ENCODE measurements at places on chromosomes 6 and 20. TPM values are rescaled to one million over a fixed set of nuclear protein-coding genes. Genes with fewer than 3 reads are reported as not detected.

GRCh38 chr20:52166150-52166549 lies 25.4 kb downstream of the ZFP64 start:
- DNase-seq: no peak

DNA sequence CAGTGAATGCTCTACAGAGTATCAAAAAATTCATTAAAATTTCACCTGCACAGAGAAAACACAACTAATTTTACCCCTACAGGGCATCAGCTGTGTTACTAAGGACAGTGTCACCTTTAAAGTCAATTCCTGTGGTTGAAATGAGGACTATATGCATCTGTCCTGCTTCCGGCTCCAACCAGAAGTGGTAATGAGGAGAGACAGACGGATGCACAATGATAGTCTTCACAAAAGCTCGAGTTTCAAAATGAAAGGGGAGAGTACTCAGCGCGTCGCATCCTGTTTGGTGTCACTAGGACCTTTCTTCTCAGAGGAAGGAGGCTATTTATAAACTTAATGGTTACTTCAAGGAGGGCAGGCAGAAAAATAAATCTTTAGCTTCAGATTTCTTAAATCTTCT lies 86.5 kb downstream of the LYRM4 start:
- DNase-seq: no peak

DNA sequence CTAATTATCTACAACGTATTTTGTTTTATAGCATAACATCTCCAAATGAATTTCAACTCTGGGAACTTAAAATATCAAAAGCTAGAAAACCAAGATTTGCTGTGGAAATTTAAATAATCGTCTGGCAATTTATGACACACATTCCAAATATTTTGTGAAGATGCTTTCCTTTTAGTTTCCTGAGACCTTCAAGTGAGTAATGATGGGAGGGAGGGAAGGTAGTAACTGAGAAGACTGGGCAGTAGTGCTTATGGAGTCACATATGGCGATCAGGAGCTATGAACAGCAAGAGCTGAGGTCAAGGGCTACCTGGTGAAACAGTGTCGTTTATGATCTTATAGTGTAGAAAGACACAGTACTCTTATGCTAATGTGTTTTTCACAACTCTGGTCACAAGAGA lies 178.2 kb upstream of the THEMIS start:
- DNase-seq: no peak

DNA sequence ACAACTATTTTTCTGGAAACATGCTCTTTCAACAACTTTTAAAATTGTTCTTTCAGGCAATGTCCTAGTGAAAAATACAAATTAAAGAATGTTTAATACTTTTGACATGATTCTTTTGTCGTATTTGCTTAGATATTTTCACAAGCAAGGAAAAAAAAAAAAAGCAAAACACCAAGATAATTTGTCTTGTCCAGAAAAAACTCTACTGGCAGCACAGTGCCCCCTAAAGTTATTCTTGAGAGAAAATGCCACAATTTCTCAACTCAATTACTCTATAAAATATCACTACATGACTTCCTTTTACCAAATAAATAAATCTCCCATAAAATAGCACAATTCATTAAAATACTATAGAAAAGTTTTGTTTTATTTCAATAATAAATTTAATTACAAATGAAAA lies 652.5 kb upstream of the EPHA7 start:
- no peak for DNase-seq

GRCh38 chr6:43075670-43076463 lies at the start of gene PTK7:
Gene PTK7, plus strand, starts transcription at chr6:43076314. Its CDS starts 175 bp downstream, at chr6:43076489.
- DNase-seq: peak; percentile 84

GRCh38 chr6:45667766-45668165 lies 290.0 kb upstream of the SUPT3H start:
- DNase-seq: no peak

DNA sequence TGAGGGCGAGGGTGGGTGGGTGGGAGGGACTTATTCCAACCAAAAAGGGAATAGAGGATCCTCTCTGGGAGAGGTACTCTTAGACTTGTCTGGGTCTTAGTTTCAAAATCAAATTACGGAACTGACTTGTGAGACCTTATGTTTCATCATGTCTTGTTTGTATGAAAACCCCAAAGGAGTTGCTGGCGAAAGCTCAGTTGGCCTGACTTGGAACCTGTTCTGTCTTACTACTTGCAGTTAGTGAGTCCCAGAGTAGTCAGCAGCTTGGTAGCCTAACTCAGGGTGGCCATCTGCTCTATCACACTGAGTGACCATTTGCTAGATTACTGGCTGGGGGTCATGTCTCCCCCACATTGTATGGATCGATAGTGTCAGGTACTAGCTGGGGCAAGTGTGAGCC lies 114.9 kb upstream of the MOCS1 start:
- DNase-seq: no peak

- DNase-seq: no peak
Measured at GRCh38 chr20:46304361-46304760, 3.9 kb downstream of the CDH22 start.

- DNase-seq: no peak
Measured at GRCh38 chr6:113317891-113318574, 539.1 kb upstream of the MARCKS start.

- DNase-seq: no peak
Measured at GRCh38 chr20:62796699-62797491, 622 bp downstream of the MRGBP start.

GRCh38 chr20:34269996-34270627 lies 28.9 kb downstream of the ASIP start:
- DNase-seq: no peak

- DNase-seq: no peak
Measured at GRCh38 chr6:1585669-1586049, 24.1 kb upstream of the FOXC1 start.

DNA sequence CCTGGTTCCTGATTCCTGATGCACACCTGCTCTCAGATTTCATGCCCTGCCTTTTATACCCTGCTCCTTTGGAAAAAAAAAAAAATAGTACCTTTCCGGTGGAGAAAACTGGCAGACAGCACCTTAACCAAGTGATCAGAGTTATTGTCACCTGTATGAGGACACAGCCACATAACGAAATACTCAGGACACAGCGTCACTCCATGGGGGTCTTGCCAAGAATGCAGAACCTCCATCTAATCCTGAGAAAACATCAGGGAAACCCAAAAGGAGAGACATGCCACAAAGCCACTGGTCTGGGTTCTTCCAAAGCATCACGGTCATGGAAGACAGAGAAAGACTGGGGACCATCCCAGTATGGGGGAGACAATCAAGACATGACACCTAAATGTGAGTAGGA lies 29.1 kb downstream of the BFSP1 start:
- DNase-seq: no peak

- DNase-seq: peak; percentile 67
Measured at GRCh38 chr6:10719964-10720264, 3.0 kb upstream of the TMEM14C start.

DNA sequence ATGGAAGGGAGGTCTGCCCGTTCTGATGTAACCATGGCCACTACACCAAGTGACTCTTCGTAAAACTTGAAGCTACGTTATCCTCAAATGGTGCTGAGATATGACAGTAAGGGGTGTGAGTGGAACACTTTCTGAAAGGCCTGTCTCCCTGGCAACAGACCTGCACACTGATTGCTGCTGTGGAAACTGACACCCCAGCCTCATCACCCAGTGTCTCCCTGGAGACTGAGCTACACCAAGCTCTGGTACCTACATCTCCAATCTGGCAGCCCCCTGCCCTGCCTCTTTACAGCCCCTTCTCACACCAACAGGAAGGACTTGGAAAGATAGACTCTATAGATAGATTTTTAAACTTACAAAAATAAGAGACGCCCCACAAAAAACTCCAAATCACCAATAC lies 13.2 kb downstream of the PI16 start:
- no peak for DNase-seq

ADGB gene
- polyA plus RNA-seq: not detected

SMPDL3A gene
- 6.9 TPM for polyA plus RNA-seq

SIGLEC1 gene
- 4.2 TPM for polyA plus RNA-seq

MOG gene
- 4.8 TPM for polyA plus RNA-seq

PHF20 gene
- 38.5 TPM for polyA plus RNA-seq

SRPK1 gene
- 7.8 TPM for polyA plus RNA-seq

CAP2 gene
- 66.1 TPM for polyA plus RNA-seq

ME1 gene
- 33.2 TPM for polyA plus RNA-seq

KIF6 gene
- 0.43 TPM for polyA plus RNA-seq

Data from right cardiac atrium (tissue), 5 donors.